Activated CD4-positive, alpha-beta T cell treated with anti-CD3 and anti-CD28 coated beads, Interleukin-2, amount 50 U/mL, for 24 hours (primary cell): ENCODE measurements at places on chromosomes 3 and 15.

GRCh38 chr3:187695449-187695848 lies 6.9 kb downstream of the RTP2 start:
- DNase-seq = no peak

DNA sequence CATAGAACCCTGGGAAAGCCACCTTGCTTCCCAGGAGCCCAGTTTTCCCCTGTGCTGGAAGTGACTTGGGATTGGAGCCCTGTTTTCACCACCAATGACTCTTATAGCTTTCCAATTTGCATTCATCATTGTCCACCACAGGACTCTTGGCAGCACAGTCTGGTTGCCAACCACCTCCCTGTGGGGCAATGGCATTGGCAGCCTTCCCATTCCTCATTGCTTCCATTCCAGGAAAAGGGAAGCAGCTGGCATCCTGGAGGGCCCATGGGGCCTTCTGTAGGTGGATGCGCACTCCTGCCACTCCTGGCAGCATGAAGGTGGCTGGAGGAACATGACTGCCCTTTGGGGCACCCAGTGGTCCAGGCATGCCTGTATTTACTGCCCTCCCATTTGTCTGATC lies 57.7 kb downstream of the FEM1B start:
- no peak for DNase-seq

- no peak for DNase-seq
Measured at GRCh38 chr3:194785315-194785714, 99.6 kb downstream of the FAM43A start.

GRCh38 chr3:36832406-36832805 lies 68.1 kb upstream of the DCLK3 start:
- no peak for DNase-seq

DNA sequence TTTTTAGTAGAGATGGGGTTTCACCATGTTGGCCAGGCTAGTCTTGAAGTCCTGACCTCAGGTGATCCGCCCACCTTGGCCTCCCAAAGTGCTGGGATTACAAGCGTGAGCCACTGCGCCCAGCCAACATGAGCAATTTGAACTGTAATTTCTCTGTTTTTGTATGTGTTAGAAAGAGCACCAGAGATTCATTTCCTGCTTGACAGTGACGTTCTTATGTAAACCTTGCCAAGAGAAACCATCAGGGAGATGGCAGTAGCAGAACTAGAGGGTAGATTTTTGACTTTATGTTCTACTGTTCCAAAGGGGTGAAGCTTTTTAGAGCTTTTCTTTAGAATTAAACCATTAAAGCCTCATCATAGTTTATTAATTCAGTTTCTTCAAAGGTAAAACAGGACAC lies 148.1 kb upstream of the UMPS start:
- DNase-seq = no peak

GRCh38 chr3:197722734-197723133 lies 14.0 kb downstream of the RUBCN start:
- DNase-seq = no peak

DNA sequence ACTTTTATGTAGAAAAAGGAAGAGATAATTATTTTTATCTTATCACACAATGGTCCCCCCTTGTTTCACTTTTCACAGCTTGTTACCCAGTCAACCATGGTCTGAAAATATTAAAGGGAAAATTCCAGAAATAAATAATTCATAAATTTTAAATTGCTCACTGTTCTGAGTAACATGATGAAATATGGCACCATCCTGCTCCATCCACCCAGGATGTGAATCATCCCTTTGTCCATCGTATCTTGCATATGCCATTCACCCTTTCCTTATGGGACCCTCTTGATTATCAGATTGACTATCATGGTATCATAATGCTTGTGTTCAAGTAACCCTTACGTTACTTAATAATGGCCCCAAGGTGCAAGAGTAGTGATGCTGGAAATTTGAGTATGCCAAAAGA lies 43.7 kb downstream of the ANKRD28 start:
- no peak for DNase-seq
